Stimulated activated CD8-positive, alpha-beta memory T cell treated with anti-CD3 and anti-CD28 coated beads, Interleukin-15, amount 100 ng/mL, for 48 hours (primary cell): ENCODE measurements at places on chromosomes 4 and X.

DNA sequence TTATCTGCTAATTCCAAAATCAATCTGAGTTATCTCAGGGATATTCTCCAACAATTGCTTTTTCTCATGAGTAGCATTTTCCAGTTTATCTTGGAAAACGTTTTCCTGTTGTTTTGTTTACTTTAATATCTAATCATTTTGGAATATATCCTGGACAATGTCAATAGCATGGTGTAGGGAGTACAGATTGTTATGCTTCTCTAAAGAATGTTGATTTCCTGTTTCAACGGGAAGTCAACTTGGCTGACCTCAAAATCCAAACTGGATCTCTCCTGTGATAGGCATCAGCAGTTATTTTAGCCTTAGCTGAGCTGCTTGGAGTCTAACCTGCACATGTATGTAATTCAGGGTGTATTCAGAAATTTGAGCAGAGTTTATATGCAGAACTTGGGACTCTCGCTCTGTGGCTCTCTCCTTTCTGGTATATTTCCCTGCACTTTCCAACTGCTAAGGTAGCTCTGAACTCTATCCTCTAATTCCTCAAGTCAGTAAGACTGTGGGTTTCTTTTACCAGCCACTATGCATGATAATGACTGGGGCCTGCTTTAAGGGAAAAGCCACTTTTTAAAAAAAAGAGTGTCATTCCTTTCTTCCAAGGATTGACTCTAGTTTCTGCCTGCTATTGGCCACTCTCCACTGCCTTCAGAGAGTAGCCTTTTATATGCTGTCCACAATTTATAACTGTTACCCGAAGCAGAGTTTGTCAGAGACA is 7.7 kb downstream of the PRSS48 start:
- DNase-seq: no peak

DNA sequence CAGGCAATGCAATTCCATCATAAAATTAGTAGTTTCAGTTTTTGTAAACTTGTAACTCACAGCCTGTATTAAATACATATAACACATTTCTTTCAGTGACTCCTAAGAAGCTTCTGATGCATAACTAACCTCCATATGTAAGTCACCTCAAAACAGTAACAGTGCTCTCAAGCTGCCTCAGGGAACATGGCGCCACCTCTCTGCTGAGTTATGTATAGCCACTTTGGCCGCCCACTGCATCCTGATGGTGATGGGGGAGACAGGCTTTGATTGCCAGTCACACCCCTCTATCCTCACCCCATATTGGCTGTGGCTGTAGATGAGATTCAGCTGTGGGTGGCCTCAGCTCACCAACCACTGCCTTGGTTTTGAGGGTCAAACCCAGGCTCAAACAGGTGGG is 54.3 kb downstream of the LRBA start:
- no peak for DNase-seq

DNA sequence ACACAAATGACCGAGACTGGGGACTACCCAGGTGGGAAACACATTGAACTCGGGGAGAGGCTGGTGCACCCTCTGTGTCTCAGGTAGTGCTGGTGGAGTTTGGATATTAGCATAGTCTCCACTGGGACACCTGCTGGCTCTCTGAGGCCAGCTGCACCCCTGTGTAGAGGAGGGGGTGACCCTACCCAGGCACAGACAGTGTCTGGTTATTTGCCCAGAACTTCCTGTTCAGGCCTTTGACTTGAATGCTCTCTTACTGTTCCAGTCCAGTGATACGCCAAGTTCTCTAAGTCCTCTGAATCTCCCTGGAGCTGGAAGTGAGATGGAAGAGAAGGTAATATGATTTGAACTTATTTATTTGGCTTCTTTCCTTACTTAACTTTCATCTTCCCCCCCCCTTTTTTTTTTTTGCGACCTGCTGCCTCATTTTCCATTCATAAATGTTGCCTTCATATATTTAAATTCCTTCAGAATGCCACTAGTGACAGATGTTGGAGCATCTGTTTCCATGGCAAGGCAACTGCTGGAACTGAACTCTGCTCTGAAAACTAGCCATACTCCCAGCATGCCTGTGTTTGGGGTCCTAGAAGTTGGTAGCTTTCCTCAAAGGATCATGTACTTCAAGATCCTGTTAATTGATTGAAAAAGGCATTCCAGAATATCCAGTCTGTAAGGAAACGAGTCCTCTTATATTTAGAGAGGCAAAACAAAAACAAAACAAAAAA is 76.7 kb downstream of the AASDH start:
- DNase-seq: no peak

DNA sequence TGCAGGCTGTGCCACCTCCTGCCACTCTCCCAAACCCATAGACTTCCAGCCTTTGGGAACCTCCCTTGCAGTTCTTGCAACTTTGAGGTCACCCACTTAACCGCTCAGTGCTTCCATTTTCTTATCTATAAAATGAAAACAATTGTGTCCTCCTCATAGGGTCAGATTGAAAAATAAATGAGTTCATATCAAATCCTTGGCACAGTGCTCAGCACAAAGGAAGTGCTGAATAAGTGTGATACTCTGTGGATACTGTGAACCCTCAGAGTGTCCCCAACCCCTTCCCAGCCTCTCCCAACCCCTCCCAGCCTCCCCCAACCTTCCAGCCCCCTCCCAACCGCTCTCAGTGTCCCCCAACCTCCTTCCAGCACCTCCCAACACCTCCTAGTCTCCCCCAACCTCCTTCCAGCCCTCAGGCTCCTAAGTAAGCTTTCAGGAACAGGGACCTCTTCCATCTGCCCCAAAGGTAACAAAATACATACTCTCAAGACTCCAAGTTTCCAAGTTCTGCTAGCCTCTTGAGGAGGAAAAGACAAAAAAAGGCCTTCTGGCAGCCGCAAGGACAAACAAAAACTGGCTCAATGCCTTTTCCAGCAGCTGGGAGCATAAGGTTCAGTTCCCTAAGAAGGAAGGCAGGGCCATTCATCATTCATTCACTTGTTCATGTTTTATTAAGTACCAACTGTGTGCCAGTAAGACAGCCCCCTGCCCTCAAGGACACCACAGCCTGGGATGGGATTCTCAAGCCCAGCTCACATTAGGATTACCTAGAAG is 46.1 kb upstream of the LGI2 start:
- DNase-seq: no peak

DNA sequence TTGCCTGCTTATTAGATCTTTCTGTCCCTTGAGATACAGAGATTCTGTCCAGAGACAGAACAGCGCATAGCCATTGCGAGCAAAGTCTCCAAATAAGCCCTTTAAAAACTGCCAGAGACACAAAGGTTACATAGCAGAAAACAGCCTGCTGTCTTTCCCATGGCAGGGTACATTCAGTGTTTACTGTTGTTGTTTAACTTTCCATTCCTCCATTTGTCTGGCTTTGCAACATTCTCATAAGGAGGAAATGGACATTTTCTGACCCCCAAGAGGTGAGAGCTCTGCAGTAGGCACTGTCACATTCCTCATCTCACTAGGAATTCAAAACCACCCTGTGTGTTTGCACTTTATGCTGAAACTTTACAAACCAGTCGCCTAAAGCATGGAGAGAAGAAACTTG is 48.3 kb downstream of the PDE5A start:
- DNase-seq: no peak
